Hepatocyte (in vitro differentiated cells): ENCODE measurements at places on chromosomes 12 and 14. TPM values are rescaled to one million over a fixed set of nuclear protein-coding genes. Genes with fewer than 3 reads are reported as not detected.

- no peak for DNase-seq
These were observed 516.3 kb downstream of the SOX5 start for GRCh38 chr12:23433121-23433520.

- no peak for DNase-seq
These were observed 116.1 kb downstream of the SPTSSA start for GRCh38 chr14:34345718-34346465.

- no peak for DNase-seq
These were observed 5.4 kb downstream of the IFFO1 start for GRCh38 chr12:6550294-6551062.

DNA sequence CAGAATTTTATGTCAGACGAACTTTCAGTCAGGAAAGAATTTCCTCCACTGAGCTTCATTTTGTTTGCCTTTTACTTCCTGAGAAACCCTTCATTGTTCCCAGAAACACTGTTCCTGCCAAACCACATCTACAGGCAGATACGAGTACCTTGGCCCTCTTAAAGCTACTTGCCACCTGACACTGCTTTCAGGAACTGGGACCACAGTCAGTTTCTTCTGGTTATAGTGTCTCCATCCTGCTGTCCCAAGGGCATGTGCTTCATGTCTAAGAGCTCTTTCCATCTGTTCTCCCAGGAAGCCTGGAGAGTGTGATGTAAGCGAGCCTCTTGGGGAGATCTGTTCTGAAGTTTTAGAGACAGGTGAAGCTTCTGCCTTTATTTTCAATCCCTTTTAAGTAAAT is 161.7 kb upstream of the PLEKHA5 start:
- DNase-seq: no peak

DNA sequence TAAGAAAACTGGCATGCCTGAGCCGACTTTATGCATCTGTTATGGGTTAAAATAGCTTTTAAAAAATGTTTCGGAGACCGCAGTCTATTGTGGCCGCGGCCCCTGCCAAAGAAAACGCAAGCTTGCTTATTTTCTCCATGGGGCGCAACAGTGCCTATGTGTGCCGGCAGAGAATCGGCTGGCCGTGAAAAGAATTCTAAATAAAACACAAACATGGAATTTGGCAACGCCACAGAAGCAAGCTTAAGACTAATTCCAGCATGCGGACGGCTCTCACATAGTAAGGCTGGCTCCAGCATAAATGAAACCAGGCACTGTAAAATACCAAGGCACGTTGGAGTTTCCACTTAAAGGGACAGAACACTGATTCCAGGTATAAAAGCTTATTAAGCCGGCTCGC is 56.7 kb downstream of the BCL11B start:
- peak; percentile 74 for DNase-seq

The ANO6 gene
- total RNA-seq: 80.0 and 82.2 TPM in 2 replicates

DNA sequence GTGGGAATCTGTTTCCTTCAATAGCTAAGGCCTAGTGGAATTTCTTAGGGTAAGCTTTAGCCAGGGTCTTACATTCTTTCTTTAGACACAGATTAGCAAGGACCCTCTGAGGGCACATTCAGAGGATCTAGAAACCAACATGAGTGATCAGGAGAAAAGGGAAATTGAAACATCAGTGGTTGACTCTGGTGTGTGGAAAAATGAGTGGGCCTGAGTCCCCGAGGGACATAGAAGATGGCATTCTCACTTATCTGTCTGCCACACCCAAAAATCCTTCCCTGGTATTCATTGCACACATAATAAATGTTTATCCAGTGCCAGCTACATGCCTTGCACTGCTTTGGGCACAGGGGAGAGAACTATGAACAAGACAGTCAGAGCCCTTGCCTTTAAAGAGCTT is 82.9 kb downstream of the SSPN start:
- DNase-seq: no peak

DNA sequence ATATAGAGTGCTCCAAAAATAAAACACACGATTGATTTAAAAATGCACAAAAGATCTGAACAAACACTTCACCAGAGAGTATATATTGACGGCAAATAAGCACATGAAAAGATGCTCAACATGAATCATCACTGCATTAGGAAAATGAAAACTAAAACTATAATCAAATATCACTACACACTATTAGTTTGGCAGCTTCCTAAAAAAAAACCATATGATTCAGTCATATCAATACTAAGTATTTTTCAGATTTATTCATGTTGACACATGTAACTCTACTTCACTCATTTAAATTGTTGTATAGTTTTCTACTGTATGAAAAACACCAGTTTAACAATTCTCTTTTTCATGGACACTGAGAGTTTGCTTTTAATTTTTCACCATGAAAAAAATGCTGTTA is 41.6 kb downstream of the EXOC5 start:
- no peak for DNase-seq

DNA sequence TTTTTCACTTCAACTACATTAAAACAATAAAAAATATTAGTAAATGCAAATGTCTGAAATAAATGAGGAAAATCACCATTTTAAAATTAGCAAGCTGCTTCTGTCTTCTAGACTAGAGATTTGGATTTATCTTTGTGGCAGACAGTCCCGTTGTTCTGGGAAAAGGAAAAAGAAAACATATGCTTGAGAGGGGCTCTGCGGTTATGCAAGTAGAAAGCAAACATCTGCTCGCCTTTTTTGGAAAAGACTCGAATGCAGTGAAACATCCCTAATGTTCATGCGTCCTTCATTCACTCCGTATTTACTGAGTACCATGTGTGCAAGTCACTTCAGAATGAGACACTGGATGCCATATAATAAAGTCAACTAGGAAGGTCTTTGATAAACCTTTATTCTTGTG is 44.9 kb downstream of the IFNG start:
- no peak for DNase-seq

GRCh38 chr14:34548472-34548981 is 9.0 kb upstream of the EAPP start:
- no peak for DNase-seq

DNA sequence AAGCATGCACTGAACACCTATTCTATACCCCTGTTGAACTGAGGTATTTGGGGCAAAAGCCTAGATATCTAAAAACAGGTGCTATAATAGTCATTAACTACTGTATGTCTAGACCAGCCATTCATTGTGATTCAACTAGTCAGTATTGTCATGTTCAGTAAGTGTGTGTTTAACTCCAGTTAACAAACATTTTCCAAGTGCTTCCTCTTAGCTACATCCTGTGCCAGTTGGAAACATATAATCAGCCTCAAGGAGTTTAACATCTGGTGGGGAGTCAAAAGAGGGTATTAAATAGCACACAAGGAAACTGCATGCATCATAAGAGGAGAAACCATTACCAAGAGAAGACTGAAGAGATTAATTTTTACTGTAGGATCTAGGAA is 20.4 kb downstream of the TMTC1 start:
- no peak for DNase-seq

DNA sequence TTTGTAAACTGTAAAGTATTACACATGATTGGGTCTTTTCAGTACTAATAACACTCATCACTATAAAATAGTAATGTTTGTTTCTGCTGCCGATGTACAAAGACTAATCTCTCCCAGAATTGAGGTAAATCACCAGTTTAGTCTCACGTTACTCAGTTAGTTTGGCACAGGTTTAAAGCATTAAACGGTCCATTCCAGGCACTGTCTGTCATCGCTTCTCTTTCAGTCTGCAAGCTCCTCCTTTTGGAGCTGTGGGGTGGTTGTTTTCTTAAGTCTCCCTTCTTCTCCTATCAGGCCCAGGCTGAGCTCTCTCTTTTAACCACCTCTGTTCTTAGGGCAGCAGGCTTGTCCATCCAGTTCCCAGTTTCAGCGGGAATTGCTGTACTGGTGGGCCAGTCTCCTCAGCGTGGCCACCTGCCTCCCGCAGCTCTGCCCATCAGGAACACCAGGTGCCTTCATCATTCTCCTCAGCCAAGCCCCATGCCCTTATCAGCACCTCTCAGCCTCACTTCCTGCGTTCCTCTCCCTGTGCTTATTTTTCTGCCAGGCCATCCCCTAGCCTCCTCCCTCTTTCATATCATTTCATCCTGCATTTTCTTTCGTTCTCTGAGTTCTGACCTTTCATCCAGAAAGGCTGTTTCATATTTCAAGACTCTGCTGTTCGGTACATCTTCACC is 149.0 kb downstream of the TGFB3 start:
- DNase-seq: no peak

DNA sequence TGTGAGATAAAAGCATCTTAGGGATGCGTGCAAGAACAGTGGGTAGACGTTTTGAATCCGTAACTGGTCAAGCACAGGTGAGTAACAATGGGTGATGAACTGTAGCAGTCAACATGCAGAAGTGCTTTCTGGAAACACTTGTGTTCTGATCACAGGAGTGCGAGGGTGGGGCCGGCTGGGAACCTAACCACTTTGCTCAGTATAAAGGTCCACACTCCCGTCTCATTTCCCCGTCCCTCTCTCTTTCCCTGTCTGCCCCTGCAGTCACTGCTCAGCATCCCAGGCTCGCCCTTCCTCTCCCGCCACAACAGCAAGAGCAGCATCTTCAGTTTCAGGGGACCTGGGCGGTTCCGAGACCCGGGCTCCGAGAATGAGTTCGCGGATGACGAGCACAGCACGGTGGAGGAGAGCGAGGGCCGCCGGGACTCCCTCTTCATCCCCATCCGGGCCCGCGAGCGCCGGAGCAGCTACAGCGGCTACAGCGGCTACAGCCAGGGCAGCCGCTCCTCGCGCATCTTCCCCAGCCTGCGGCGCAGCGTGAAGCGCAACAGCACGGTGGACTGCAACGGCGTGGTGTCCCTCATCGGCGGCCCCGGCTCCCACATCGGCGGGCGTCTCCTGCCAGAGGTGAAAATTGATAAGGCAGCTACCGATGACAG is 127.1 kb downstream of the FIGNL2 start:
- peak; percentile 12 for DNase-seq
